Mammary epithelial cell (primary cell): ENCODE measurements at places on chromosomes 1 and 21.
A peak's percentile ranks its signal among the peaks of the same experiment; 100 is the strongest.

DNA sequence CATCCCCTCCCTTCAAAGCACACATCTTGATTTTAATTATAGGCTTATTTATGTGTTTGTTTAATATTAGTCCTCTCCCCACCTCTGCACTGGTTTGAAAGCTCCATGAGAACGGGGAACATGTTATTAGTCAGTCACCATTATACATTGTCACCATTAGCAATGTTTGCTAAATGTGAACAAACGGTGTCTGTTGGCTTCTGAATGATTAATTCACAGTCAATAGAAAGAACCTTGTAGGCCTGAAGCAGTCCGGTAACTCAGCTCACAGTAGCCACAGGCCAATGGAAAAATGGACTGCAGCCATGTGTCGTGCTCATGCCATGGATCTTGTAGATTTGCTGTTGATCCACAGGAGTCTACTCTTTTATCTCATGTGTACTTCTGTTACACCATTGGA, 49.7 kb upstream of the NHLH2 start:
- no peak for DNase-seq

GRCh38 chr1:31745096-31745945, 18.8 kb downstream of the ADGRB2 start:
- peak; percentile 49 for DNase-seq

GRCh38 chr1:33988161-33988560, 124.3 kb downstream of the HMGB4 start:
- no peak for DNase-seq

GRCh38 chr1:51316846-51317120, 13.6 kb downstream of the TTC39A start:
- DNase-seq, result no peak

DNA sequence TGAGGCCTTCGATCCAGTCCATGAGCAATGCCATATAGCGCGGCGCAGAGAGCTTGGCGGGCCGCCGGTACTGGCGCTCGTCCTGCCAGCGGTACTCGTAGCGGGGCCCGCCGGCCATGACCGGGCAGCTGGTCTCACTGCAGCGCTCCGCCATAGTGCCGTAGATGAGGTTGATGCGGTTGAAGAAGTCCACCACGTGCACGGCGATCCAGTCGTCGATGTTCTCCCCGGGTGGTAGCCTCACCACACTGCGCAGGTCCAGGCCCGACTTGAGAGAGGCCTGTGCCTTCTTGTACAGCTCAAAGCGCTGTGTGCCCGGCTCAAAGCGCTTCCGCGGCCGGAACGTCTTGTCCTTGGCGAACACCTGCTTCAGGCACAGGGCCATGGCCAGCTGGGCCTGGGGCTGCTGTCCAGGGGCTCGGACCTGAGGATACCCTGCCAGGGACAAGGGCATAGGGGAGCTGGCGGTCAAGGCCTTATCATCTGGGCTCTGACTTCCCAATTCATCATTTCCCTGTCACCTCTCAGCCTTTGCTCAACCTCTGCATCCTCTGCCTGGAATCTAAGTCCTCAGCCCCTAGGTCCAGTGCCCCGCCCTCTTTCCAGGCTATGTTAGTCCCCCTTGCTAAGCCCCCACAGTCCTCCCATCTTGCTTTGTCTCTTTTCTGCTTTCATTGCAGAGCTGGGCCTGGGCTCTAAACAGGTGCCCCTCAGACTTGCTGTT, 3.5 kb downstream of the MOB3C start:
- no peak for DNase-seq

DNA sequence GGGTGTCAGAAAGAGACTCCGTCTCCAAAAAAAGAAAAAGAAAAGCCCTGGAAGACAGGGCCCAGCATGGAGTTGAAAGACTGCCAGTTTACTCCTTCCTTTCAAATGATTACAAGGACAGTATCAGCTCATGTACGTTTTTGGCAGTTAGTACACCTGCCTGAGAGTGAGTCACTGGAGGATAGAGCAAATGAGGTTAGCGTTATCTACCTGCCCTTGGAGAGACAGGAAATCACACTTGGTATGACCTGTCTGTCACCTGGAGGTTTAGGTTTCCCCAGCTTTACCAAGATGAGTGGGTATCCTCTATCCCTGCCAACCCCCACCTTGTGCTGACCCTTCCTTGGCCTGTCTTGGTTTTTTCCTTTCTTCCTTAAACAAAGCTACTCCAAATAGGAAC, 96.8 kb upstream of the BMP8A start:
- peak; percentile 82 for DNase-seq

- DNase-seq, result no peak
Observed at GRCh38 chr1:230851291-230851691, 17.0 kb downstream of the C1orf198 start.

DNA sequence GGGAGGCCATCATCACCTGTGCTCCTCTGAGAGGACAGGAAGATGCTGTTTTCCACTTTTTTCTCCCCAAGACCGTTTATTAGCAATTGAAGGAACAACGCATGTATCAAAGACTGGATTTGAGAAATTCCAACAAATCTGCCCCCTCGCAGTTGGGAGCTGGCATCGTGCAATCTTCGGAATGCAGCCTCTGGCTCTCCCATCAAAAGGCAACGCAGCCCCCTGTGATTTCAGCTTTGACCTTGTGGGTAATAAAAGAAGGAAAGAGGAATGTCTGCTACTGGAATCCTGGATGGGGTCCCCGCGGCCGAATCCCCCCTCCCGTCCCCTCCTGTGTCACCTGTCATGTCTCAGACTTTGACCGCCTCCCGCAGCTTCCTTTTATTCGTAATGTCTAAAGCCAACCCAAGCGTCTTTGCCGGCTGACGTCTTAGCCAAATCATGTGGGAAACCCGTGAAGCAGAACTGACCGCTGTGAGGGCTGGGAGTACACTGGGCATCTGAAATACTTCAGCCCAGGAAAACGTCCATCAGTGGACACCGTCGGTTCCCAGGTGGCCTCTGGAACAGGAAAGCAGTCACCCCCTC, 101.5 kb downstream of the WDR4 start:
- no peak for DNase-seq

- DNase-seq, result peak; percentile 43
Observed at GRCh38 chr1:221458447-221459156, 283.3 kb downstream of the DUSP10 start.

- peak; percentile 21 for DNase-seq
Observed at GRCh38 chr1:160837558-160838205, 25.0 kb downstream of the CD244 start.

DNA sequence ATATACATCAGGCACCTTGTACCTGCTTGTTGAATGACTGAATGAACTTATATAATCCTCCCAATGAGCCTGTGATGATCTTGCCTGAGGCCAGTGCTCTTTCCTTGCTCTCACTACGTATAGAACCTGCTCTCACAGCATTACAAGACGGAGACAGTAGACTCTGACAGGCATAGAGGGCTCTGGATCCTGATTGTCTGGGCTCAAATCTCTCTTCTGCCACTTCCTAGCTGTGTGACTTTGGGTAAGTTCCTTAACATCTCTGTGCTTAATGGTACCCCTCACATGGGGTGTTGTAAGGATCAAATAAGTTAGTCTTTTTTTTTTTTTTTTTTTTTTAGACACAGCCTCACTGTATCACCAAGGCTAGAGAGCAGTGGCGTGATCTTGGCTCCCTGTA, 4.2 kb upstream of the MAN1C1 start:
- DNase-seq, result no peak

DNA sequence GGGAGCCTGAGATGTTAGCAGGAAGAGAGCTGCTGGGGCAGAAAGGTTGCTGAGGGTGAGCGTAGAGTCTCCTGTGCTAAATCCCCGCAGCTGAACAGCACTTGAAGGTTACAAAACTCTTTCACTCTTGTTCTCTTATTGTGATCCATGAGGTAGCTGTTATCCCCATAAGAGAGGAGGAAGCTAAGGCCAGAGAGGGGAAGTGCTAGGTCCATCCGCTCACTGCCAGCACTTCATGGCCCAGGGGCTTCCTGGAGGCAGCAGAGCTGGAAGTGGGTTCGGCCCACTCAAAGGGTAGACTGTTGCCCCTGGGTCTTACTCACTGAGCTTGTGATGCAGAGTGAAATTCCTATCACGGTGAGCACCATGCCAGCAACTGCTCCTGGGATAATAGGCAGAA, 5.6 kb downstream of the TMEM234 start:
- DNase-seq, result no peak

DNA sequence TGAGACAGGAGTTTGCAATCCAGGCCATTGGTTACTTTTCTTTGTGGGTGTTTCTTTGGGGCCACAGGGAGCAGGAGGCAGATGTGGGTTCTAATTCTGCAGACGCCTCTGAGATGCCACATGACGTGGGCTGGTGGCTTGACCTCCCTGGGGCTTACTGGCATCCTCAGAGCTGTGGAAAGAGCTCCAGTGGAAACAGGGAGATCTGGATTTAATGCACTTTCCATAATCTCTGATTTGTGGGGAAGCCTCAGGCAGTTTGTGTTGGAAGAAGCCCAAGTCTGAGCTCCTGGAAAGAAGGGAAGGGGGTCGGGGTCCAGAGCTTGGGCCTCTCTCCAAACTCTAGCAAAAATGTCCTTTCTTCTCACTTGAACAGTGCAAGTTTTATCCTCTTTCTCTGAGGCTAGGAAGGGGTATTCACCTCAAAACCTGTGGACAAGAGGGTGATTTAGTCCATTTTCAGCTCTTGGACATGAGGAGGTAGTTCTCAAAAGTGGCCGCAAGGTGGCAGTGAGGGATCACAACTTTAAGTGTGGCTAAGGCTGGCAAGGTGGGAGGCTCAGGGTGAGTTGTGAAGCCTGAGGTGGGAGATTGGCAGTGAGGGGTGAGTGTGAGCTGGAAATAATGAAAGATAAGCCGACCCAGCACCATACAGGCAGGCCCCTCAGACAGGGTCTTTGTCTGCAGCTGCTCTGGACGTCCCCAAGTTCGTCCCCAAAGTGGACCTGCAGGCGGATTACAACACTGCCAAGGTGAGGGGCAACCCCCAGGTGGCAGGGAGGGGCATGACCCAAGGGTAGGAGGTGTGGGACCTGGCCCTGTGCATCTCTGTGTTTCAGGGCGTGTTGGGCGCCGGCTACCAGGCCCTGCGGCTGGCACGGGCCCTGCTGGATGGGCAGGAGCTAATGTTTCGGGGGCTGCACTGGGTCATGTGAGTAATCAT, 9.2 kb downstream of the IKBKE start:
- peak; percentile 49 for DNase-seq
